Glomerular endothelial cell (primary cell): ENCODE measurements at places on chromosomes 2 and 18. TPM values are rescaled to one million over a fixed set of nuclear protein-coding genes. Genes with fewer than 3 reads are reported as not detected.

Gene C2orf66
- 0.39 and 1.1 TPM in 2 replicates for total RNA-seq

Gene ITGB6
- total RNA-seq: 0.47 and 0.68 TPM in 2 replicates

Gene CRYGD
- total RNA-seq: not detected in 2 replicates

Gene TMEM182
- total RNA-seq: 0.10 and 2.2 TPM in 2 replicates

Gene BOK
- total RNA-seq: 99.5 and 117 TPM in 2 replicates

Gene IL36A
- not detected in 2 replicates for total RNA-seq

Gene ACOXL
- total RNA-seq: 0.10 TPM in 1 of 2 replicates, not detected in the other

Gene PFN4
- 2.7 TPM in 1 of 2 replicates, not detected in the other for total RNA-seq

Gene GTF3C2
- total RNA-seq: 41.4 and 43.8 TPM in 2 replicates

Gene CNDP1
- total RNA-seq: not detected in 2 replicates

Gene SH3BP4
- total RNA-seq: 62.5 and 70.5 TPM in 2 replicates

Gene ZSWIM2
- 0.12 TPM in 1 of 2 replicates, not detected in the other for total RNA-seq

Gene ADAM23
- 5.8 and 9.9 TPM in 2 replicates for total RNA-seq

Gene LIMS1
- 434 and 491 TPM in 2 replicates for total RNA-seq

Gene POTEF
- 0.06 TPM in 1 of 2 replicates, not detected in the other for total RNA-seq

Gene FSHR
- not detected in 2 replicates for total RNA-seq

Gene SLC11A1
- total RNA-seq: 0.05 TPM in 1 of 2 replicates, not detected in the other

Gene MAP4K3
- total RNA-seq: 20.4 and 40.7 TPM in 2 replicates

Gene CHPF
- total RNA-seq: 37.0 and 53.7 TPM in 2 replicates

Gene C18orf54
- total RNA-seq: 5.7 and 6.1 TPM in 2 replicates

Gene CD8B2
- total RNA-seq: not detected in 2 replicates

Gene MROH2A
- total RNA-seq: not detected in 2 replicates

Gene LINC00305
- 2.6 TPM in 1 of 2 replicates, not detected in the other for total RNA-seq

Gene LTBP1
- 63.4 and 79.6 TPM in 2 replicates for total RNA-seq

Gene EFEMP1
- total RNA-seq: 1,158 and 1,797 TPM in 2 replicates

Gene ANKRD62
- not detected in 2 replicates for total RNA-seq

Gene ABHD1
- not detected in 2 replicates for total RNA-seq

Gene ARHGAP28
- total RNA-seq: 6.9 and 16.5 TPM in 2 replicates

Gene SERPINB3
- total RNA-seq: not detected in 2 replicates

Gene SULT1C4
- 13.7 and 20.2 TPM in 2 replicates for total RNA-seq

Gene SLC4A5
- 0.10 and 0.18 TPM in 2 replicates for total RNA-seq

Gene TBC1D8
- 52.3 and 65.9 TPM in 2 replicates for total RNA-seq

Gene HNMT
- 1.1 and 1.4 TPM in 2 replicates for total RNA-seq

Gene MAP2
- total RNA-seq: 8.8 and 12.9 TPM in 2 replicates

Gene DNAJC10
- 133 and 149 TPM in 2 replicates for total RNA-seq

Gene SOWAHC
- total RNA-seq: 5.3 and 5.7 TPM in 2 replicates
